ENCODE measurements at places on chromosomes 3 and 15. TPM values are rescaled to one million over a fixed set of nuclear protein-coding genes. Genes with fewer than 3 reads are reported as not detected.

The CADM2 gene
- 0.72 TPM for polyA plus RNA-seq

The FAH gene
- polyA plus RNA-seq = 32.2 TPM

The MYO5A gene
- polyA plus RNA-seq = 7.6 TPM

The ZNF80 gene
- not detected for polyA plus RNA-seq

The RASGRP1 gene
- polyA plus RNA-seq = 13.5 TPM

The NDN gene
- polyA plus RNA-seq = 76.8 TPM

The AHSG gene
- 69.3 TPM for polyA plus RNA-seq

The PTH1R gene
- 247 TPM for polyA plus RNA-seq

The TGM5 gene
- polyA plus RNA-seq = not detected

The AZI2 gene
- 114 TPM for polyA plus RNA-seq

DNA sequence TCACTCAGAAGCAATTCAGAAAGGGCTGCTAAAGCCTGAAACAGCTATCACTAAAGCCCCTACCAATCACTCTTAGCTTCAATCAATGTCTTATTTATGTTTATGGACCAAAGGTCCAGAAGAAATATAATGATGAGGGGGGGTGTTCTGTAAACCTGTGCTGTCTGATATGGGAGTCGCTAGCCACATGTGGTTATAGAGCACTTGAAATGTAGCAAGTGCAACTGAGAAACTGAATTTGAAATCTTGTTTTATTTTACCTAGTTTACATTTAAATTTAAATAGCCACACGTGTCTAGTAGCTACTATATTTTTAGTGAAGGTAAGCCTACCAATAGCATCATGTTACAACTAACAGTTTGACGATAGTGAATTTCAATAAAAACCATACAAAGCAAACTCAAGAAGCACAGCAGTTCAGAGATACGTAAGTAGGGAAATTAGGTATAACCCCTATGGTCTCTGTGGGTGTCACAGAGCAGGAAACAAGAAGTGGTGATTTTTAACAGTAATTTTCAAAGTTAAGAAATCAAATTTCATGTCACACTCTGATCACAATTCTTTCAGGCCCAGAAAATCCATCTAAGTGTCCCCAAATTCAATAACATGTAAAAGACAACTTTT is 3.6 kb downstream of the POU1F1 start:
- no peak for DNase-seq

- no peak for DNase-seq
These were observed 236.0 kb upstream of the ZNF717 start for GRCh38 chr3:76021376-76021775.

DNA sequence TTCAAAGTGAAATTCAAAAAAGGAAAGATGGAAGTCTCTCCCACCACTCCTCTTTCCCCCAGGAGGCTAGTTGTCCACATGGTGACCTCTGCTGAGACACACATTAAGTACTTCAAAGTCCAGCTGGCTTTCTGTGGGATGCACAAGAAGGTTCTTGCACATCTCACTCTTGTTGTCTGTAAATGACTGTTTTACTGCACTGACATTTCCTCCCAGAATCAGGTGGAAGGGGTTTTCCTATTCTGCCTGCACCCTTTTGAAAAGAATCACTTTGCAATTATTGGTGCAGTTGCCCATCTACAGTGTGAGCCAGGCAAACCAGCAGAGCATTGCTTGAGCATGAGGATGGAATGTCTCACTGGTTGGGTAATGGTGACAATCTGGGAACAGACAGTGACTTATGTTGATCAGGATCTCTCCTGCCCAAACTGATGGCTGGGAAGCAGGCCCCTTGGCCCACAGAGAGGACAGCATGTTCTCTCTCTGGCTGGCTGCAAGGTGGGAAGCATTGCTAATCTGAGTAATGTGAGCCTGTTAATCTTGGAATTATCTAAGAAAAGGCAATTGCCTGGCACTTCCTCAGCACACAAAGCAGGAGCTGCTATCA is 347.7 kb upstream of the SATB1 start:
- DNase-seq = no peak

DNA sequence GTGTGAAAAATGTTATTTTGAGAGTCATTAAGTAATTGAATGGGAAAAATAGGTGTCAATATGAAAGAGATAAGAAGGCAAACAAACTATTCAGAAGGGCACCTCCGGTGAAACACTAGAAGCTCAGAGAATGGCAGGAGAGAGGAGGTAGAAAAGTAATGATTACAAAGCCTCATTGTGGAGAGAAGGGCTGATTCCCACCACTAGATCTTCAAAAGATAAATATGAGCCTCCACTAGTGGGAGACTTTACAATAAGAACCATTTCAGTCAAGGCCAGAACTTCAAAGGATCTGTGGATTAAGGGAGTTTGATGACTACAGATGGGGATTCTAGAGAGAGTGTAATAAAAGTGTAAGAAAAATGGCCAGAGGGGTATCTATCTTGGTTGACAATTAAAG is 535.6 kb downstream of the NLGN1 start:
- DNase-seq = no peak

GRCh38 chr3:99242271-99242670 is 340.8 kb upstream of the DCBLD2 start:
- DNase-seq = no peak

GRCh38 chr15:41474941-41475340 is 18.7 kb upstream of the ITPKA start:
- DNase-seq = no peak

GRCh38 chr3:49582177-49582576 is 27.9 kb downstream of the BSN start:
- no peak for DNase-seq

- no peak for DNase-seq
These were observed 463.1 kb downstream of the FHIT start for GRCh38 chr3:60788185-60788584.

DNA sequence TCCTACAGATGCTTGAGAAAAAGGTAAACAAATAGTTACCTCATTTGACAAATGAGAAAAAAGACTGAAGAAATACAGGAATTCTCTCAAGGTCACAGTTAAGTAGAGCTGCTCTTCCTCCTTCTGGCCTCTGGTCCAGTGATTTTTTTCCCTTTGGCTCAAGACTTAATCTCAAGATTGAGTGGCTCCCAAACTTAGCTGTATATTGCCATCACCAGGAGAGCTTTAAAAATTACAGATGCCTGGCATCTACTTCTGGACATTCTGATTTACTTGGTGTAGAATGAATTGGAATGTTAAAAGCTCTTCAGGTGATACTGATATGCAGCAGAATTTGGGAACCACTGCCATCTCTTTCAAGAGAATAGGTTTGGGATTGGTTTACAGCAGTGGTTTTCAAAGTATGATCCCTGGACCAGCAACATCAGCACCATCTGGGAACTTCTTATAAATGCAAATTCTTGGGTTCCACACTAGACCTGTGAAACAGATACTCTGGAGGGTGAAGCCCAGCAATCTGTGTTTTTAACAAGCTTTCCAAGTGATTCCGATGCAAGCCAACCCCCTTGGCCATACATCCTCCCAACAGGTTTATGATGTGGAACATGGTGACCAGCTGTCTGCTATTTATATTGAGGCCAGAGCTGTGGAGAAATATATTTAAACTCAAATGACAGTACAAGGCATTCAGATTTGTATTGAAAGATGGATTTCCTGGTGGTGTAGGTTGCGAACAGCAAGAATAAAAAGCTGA is 333.0 kb upstream of the RARB start:
- no peak for DNase-seq

- DNase-seq = no peak
These were observed 11.2 kb upstream of the ATP13A3 start for GRCh38 chr3:194497799-194498575.

- no peak for DNase-seq
These were observed 76.0 kb upstream of the NECTIN3 start for GRCh38 chr3:110995461-110996231.

- no peak for DNase-seq
These were observed 99.9 kb downstream of the TLE3 start for GRCh38 chr15:69997813-69998212.

DNA sequence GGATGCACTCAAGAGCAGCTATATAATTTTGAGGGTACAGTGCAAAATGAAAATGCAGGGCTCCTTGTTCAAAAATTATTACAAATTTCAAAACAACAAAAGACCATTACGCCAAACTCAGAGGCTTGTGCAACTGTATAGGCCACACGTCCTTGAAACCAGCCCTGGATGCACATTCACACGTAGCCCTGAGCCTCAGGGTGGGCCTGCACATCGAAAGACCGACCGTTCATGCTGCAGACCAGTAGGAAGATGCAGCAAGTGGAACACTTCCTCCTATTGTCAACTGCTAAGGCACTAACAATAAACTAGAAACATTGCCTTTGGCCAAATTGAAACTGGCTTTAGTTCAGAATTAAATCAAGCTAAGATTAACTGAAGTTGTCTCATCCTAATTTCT is 174.7 kb downstream of the SHOX2 start:
- DNase-seq = no peak

- no peak for DNase-seq
These were observed 614.4 kb downstream of the FHIT start for GRCh38 chr3:60636846-60637245.

DNA sequence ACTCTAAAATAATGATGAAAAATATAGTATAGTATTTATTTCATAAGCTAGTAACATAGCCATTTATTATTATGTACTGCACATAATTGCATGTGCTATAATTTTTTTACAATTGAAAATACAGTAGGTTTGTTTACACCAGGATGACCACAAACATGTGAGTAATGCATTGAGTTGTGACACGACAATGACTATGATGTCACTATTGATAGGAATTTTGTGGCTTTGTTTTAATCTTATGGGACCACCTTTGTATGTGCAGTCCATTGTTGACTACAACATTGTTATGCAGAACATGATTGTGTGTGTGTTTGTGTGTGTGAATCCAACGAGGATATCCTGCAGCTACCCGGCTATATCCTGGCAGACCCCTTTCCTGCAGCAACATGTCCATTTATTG is 372.2 kb upstream of the MCTP2 start:
- no peak for DNase-seq

GRCh38 chr15:59150185-59150584 is 45.2 kb downstream of the CCNB2 start:
- no peak for DNase-seq

DNA sequence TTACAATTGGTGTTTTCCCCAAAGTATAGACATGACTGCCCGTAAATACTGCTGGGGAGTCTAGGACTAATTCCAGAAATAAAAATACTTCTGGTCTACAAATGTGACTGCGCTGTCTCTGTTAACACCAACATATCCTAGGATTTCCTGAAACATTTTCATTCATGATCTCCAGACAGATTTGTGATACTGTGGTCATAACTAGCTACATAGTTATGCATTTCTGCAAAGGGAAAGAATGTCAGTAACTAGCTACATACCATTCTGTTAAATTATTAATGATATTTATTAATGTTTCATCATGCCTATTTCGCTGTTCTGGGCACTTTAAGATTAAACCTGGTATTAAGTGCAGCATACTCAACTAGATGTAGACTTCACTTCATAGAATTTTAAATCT is 33.3 kb downstream of the SETD5 start:
- no peak for DNase-seq

DNA sequence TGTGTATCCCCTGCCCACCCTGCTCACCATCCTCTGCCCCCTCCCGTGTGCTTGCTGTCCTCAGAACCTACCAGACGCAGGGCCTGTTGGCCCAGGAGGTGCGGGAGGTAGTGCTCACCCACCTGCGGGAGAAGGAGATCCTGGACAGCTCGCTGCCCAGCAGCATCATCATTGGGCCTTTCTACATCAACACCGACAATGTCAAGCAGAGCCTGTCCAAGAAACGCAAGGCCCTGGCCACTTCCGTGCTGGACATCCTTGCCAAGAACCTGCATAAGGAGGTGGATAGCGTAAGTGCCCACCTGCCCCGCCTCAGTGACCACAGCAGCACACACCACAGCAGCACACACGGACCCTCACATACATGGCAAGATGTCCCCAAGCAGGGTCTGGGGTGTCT is 33.0 kb downstream of the DNAH1 start:
- DNase-seq = no peak

- DNase-seq = peak; percentile 74
These were observed 795 bp upstream of the MYNN start for GRCh38 chr3:169772305-169772896.

- DNase-seq = no peak
These were observed 56.9 kb downstream of the FLNB start for GRCh38 chr3:58064923-58065638.

DNA sequence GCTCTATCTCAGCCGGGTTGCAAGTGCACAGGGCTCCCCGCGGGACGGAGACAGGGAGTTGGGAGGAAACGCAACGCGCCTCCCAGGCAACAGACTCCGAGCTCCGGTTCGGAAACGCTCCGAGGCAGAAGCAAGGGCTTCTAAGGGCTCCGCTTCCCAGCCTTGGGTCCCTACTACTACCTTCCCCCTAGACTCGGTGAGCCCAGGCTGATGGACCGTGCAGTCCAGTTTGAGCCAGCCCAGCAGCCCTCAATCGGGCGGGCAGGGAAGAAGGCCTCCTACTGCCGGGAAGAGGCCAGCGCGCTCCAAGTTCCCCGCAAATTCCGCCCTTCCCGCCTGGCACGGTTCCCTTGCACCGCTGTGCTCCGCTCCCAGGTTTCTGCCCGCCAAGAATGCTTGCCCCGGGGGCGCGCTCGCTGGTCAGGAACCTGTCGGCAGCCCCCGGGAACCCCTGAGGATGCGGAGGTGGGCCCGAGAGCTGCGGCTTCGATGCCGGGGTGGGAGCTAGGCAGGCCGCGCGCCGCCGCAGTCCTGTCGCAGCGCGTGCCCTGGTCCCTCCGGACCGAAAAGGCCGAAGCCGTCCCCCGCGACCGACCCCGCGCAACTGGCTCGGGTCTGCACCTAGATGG is 728 bp downstream of the TRANK1 start:
- DNase-seq = peak; percentile 50

GRCh38 chr15:76118767-76119166 is 59.0 kb downstream of the TMEM266 start:
- no peak for DNase-seq

GRCh38 chr3:53231532-53232511 is 24.0 kb downstream of the TKT start:
- no peak for DNase-seq

DNA sequence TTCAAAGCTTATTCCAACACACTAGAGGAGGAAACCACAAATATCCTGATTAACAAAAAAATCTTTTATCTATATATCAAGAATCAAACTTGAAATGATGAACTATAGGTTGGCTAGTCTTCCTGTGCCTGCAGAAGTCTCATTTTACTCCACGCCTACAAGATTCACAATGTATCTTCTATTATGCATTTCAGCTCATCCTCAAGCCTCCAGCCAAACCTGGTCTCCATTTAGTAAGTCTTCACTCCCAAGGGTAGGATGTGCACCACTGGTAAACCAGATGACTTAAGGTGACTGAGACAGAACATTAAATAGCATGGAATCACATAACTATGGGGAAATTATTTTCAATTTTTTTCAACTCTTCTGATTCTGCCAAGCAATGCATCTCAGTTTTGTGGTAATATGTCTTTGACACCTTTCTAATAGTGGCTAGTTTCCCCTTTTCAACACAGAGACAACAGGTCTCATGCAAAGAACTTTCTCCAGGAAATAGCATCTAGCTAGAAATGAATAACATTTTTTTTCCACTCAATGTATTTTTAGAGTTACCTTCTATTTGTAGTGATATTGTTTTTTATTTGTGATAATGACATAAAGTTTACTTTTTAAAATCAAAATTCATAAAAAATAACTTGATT is 166.9 kb downstream of the TNIK start:
- no peak for DNase-seq

GRCh38 chr3:192727032-192727847 is at the start of gene FGF12:
Gene FGF12 (minus strand): TSS chr3:192727541.
- DNase-seq = peak; percentile 80

- no peak for DNase-seq
These were observed 32.2 kb downstream of the PPP4R2 start for GRCh38 chr3:73028803-73029202.

Data from left renal pelvis (tissue), 4 donors.